ENCODE measurements at places on chromosomes 11 and 22. TPM values are rescaled to one million over a fixed set of nuclear protein-coding genes. Genes with fewer than 3 reads are reported as not detected.

The PVALB gene
- total RNA-seq, result not detected

The WNT11 gene
- 0.76 TPM for total RNA-seq

The TYMP gene
- 0.68 TPM for total RNA-seq

The TRIM29 gene
- 2.8 TPM for total RNA-seq

DNA sequence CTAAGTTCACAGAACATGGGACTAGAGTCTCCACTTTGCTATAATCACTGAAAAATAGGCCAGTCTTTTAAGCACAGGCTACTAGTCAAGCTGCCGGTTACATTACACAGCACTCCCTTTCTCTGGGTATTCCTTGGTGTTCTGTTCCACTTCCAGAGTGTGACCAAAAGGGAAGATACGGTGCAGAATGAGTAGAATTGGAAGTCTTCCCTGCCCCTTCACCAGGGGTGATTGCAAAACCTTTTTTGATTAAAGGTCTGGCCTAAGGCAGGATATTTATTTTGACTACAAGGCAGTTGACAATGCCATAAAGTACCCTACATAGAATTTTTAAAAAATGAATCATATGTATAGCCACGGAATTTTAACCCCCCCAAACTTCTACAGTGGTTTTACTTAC, 59.6 kb upstream of the ADORA2A start:
- no peak for DNase-seq

DNA sequence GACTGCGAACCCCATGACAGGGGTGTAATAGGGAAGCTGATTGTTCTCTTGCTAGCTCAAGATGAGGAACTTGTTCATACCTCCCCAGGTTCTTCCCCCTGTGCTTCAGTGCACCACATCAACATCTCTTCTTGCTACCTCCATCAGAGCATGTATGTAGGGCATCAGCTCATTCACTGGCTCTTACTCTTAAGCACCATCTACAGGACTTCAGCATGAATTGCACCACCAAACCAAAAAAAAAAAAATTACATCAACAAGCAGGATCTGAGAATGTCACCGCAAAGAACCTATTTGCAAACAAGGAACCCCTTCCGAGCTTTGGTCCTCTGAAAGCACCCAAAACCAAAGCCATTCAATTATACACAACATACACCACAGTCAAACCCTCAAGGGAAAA, 2226.5 kb upstream of the RAG2 start:
- peak; percentile 63 for DNase-seq

GRCh38 chr22:20155330-20156041, 4.6 kb upstream of the CCDC188 start:
- DNase-seq, result peak; percentile 63

- DNase-seq, result no peak
Measured at GRCh38 chr11:34850334-34850733, 65.8 kb downstream of the APIP start.

GRCh38 chr22:43447380-43447779, 35.6 kb downstream of the MPPED1 start:
- no peak for DNase-seq

- no peak for DNase-seq
Measured at GRCh38 chr11:117121176-117121575, 22.9 kb upstream of the PAFAH1B2 start.

- DNase-seq, result no peak
Measured at GRCh38 chr11:27619763-27620335, 80.4 kb downstream of the BDNF start.

DNA sequence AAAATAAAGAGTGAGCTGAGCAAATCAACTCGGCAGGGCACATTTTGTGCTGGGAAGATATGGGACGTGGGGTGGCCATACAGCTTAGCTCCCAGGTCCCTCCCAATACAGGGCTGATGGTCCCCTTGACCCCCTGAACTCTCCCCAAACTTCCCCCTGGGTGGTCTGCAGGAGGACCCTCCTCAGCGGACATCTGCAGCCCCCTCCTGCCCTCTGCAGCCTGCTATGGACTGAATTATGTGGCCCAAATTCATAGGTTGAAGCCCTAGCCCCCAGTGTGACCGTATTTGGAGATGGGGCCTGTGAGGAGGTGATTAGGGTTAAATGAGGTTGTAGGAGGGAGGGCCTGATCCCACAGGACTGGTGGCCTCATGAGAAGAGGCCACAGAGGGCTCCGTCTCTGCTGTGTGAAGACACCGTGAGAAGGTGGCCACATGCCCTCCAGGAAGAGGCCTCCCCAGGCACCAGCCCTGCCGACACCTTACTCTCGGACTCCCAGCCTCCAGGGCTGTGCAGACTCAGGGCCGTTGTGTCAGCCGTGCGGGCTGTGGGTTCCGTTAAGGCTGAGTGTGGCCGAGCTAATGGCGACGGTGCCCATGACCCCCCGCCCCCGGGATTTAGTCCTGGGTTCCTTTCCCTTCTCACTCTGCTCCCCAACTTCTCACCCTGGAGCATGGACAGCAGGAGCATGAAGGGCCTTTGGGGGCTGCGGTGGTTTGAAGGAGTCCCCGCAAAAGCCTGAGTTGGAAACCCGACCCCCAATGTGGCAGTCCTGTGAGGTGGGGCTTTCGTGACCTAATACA, 1042.8 kb downstream of the BRD1 start:
- DNase-seq, result no peak

DNA sequence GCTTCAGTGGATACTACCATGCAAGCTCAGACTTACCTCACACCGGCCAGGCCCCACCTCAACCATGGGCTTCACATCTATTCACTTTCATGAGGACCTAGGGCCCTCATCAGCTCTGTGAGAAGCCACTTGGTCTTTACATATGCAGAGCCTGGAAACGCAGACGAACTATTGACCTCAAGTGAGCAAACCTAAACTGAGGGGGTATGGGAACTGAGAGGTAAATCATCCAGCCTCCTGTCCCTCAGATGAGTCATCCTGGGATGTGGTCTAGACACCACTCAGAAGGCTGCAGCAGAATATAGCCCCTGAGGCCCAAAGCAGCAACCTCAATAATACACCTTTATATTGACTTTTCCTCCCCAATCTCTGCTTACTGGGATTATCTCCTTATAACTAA, 578.0 kb downstream of the INSC start:
- DNase-seq, result peak; percentile 45

GRCh38 chr22:45230026-45230721, 10.5 kb downstream of the KIAA0930 start:
- DNase-seq, result no peak

All from H4 (cell line).